ENCODE measurements at places on chromosomes 12 and 14. TPM values are rescaled to one million over a fixed set of nuclear protein-coding genes. Genes with fewer than 3 reads are reported as not detected.
A peak's percentile ranks its signal among the peaks of the same experiment; 100 is the strongest.

DNA sequence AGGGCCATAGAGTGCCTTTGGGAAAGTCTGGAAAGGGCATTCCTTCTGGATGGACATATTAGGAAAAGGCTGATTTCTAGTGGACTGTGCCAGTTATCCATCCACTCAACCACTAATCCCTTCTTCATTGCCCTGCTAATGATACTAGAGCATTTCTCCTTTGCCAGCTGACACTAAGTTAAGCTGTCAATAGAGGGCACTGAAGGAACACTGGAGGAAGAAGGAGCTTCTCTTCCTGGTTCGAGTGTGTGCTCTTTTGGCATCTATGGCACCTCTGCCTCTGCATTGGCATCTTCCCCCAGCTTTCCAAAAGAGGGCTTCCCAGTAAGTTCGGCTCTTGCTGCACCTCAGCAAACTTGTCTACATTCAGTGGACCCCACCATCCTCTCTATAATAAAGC, 165.4 kb downstream of the DERA start:
- H3K27me3 ChIP-seq, result peaks cover 4% of the 10 kb centered on the region
- no peak overlapping the region for H3K4me3 ChIP-seq
- no peak for DNase-seq
- H3K4me1 ChIP-seq, result no peaks in the 10 kb centered on the region

GRCh38 chr14:94944636-94945258, 174.8 kb upstream of the GSC start:
- H3K4me1 ChIP-seq, result peaks cover 25% of the 10 kb centered on the region
- peaks cover 1% of the 10 kb centered on the region for H3K36me3 ChIP-seq
- H3K4me3 ChIP-seq, result no peak overlapping the region
- H3K27me3 ChIP-seq, result peaks cover 42% of the 10 kb centered on the region
- no peak for DNase-seq
- no peak overlapping the region for H3K27ac ChIP-seq

- DNase-seq, result no peak
- no peak overlapping the region for H3K4me3 ChIP-seq
- H3K27ac ChIP-seq, result no peak overlapping the region
- H3K4me1 ChIP-seq, result peaks cover 7% of the 10 kb centered on the region
Observed at GRCh38 chr14:52370406-52370935, 56.4 kb downstream of the PTGER2 start.

DNA sequence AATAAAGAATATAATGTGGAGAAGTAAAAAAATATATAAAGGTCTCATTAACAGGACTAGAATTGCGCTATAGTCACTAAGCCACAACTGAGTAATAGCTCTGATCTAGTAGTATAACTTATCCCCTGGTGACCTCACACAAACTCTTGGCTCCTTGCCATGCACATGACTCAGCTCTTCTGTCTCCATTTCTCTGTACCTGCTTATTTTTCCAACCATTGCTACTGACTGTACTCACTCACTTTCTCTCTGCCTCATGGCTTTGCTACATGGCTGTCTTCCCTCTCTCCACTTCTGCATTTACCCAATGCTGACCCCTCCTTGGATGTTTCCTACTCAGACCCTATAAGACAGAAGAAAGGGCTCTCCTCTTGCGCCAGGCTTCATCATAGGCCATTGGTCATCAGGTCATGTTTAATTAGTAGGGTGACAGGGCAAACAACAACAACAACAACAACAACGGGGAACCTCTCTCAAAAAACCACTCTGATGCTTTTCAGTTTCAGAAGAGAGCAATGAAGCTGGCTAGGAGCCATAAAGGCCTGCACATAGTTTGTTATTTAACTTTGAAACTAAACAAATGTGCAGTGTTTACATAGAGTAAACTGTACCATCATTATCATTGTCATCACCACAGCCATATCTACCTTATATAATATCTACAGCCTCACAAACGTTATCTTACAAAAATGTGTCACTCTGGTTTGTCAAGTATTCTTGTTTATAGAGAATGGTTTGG, 25.6 kb upstream of the KRAS start:
- DNase-seq, result peak; percentile 55
- H3K4me3 ChIP-seq, result no peak overlapping the region
- peaks cover 19% of the 10 kb centered on the region for H3K4me1 ChIP-seq
- H3K27ac ChIP-seq, result no peak overlapping the region

AQP6 gene
- total RNA-seq, result not detected

GRCh38 chr12:125029761-125030358, 35.4 kb upstream of the AACS start:
- H3K4me3 ChIP-seq, result no peak overlapping the region
- peaks cover 19% of the 10 kb centered on the region for H3K36me3 ChIP-seq
- no peak for DNase-seq
- H3K27me3 ChIP-seq, result no peaks in the 10 kb centered on the region
- H3K27ac ChIP-seq, result no peak overlapping the region

GPR65 gene
- total RNA-seq, result 17.2 TPM

DNA sequence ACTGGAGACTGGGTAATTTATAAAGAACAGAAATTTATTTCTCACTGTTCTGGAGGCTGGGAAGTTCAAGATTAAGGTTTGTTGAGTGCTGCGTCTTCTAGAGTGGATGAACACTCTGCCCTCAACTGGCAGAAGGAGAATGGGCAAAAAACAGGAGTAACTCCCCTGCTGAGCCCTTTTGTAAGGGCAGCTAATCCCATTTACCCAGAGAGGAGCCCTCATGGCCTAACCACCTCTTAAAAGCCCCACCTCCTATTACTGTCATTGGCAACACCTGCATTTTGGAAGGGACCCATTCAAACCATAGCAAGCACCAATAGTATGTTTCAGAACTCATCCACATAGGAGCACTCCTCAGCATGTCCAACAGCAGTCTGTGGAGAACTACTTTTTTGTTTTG, 47.4 kb downstream of the BORCS5 start:
- H3K36me3 ChIP-seq, result peaks cover 48% of the 10 kb centered on the region
- no peak overlapping the region for H3K4me3 ChIP-seq
- no peak for DNase-seq
- H3K27ac ChIP-seq, result peak overlapping the region; percentile 13
- peaks cover 55% of the 10 kb centered on the region for H3K4me1 ChIP-seq
- H3K27me3 ChIP-seq, result no peaks in the 10 kb centered on the region

TSPAN31 gene
- total RNA-seq, result 19.4 TPM

DNA sequence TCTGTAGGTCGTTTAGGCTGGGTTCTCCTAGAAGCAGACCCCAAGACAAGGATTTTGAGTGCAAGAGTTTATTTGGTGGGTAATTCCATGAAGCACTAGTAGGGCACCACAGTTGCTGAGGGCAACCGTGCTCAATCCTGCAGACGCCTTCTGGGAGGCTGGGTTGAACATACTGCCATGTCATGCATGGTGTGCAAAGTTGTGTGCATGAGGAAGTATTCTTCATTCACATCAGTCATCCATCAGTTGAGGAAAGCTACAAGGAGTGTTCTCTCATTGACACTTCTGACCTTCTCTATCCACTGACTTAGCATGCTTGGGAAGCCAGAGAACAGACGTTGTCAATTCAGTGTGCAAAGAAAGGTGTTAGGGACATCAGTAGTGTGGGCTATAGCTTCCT, 179.2 kb downstream of the PTPN11 start:
- no peaks in the 10 kb centered on the region for H3K4me1 ChIP-seq
- no peak for DNase-seq
- H3K27me3 ChIP-seq, result peaks cover 19% of the 10 kb centered on the region
- H3K27ac ChIP-seq, result no peak overlapping the region
- H3K36me3 ChIP-seq, result no peaks in the 10 kb centered on the region

- H3K36me3 ChIP-seq, result peaks cover 51% of the 10 kb centered on the region
- no peaks in the 10 kb centered on the region for H3K27me3 ChIP-seq
- peak overlapping the region; percentile 88 for H3K27ac ChIP-seq
- H3K4me3 ChIP-seq, result peak overlapping the region; percentile 62
- peaks cover 54% of the 10 kb centered on the region for H3K4me1 ChIP-seq
Observed at GRCh38 chr12:123237646-123238329, 4.6 kb downstream of the MTRFR start.

- no peak for DNase-seq
- H3K4me1 ChIP-seq, result no peaks in the 10 kb centered on the region
- no peaks in the 10 kb centered on the region for H3K36me3 ChIP-seq
Observed at GRCh38 chr12:130070126-130070611, 92.1 kb upstream of the FZD10 start.
